ENCODE measurements at places on chromosomes 13 and 19. TPM values are rescaled to one million over a fixed set of nuclear protein-coding genes. Genes with fewer than 3 reads are reported as not detected.

DNA sequence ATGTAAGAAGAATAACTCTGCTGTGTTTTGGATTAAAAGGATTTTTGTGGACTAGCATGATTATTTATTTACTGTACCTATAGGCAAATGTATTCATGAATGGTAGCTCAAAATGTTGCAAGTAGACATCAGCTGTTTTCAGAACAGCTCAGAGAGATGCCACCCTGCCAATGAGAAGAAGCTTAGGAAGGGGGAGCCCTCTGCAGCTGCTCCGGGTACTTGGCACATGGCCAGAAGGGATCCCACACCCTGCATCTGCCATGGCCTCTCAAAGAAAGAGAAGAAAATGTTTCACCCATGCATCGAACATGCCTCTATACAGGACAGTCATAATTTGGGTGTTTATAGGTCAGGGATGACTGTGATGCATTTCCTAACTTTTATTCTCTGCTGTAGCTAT is 30.5 kb upstream of the MBNL2 start:
- H3K36me3 ChIP-seq: no peaks in the 10 kb centered on the region
- DNase-seq: peak; percentile 16
- H3K4me3 ChIP-seq: no peak overlapping the region
- H3K4me1 ChIP-seq: peaks cover 5% of the 10 kb centered on the region

Gene FOXA3
- total RNA-seq: 0.29 TPM

Gene ZNF547
- total RNA-seq: 1.0 TPM

- H3K4me3 ChIP-seq: no peak overlapping the region
- H3K27ac ChIP-seq: no peak overlapping the region
- no peaks in the 10 kb centered on the region for H3K27me3 ChIP-seq
- H3K4me1 ChIP-seq: peaks cover 52% of the 10 kb centered on the region
These were observed 54.5 kb downstream of the USP12 start for GRCh38 chr13:27117158-27117557.

Gene ZNF285
- 0.22 TPM for total RNA-seq

GRCh38 chr13:26698392-26699196 is 62.0 kb downstream of the GPR12 start:
- H3K36me3 ChIP-seq: no peaks in the 10 kb centered on the region
- no peaks in the 10 kb centered on the region for H3K4me1 ChIP-seq
- DNase-seq: peak; percentile 87
- peaks cover 8% of the 10 kb centered on the region for H3K27me3 ChIP-seq
- H3K27ac ChIP-seq: no peak overlapping the region

DNA sequence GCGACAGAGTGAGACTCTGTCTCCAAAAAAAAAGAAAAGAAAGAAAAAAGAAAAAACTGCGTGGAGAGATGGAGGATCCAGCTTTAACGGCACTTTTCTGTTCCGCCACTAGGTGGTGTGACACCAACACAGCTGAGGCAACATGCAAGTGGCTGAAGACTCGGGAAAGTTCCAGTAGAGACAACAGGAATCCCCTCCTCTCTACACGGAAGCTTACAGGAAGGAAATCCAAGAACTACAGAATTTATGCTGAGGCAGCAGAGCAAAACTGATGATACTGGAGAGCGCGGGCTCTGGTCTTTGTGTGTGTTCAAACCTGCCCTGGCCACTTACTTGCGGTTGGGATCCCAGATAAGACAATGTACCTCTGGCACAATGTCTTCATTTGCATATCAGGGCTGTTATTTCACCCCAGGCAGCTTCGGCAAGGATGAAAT is 9.9 kb downstream of the RANBP3 start:
- peaks cover 5% of the 10 kb centered on the region for H3K36me3 ChIP-seq
- peaks cover 75% of the 10 kb centered on the region for H3K4me1 ChIP-seq
- DNase-seq: peak; percentile 76
- H3K4me3 ChIP-seq: peak overlapping the region; percentile 51
- H3K27me3 ChIP-seq: no peaks in the 10 kb centered on the region
- H3K27ac ChIP-seq: peak overlapping the region; percentile 82

- DNase-seq: no peak
- no peaks in the 10 kb centered on the region for H3K27me3 ChIP-seq
- no peak overlapping the region for H3K4me3 ChIP-seq
- H3K4me1 ChIP-seq: no peaks in the 10 kb centered on the region
These were observed 305.1 kb upstream of the SLC10A2 start for GRCh38 chr13:103371271-103371670.

DNA sequence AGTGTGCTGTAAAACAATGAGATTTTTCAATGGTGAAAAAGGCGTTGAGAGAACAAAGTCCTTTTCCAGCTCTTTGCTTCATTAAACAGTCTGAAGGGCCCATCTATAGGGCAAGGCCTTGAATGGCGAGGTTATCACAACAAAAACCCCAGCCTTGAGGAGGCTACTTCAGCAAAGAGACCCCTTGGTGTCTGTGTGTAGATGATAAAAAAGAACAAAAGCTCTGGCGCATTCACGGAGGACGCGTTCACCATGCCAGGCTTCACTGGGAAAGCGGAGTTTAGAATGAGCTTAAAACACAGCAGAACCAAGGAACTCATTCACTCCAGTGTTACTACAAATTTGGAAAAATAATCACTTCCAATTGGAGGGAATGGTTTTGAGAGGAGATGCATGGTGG is 530.0 kb upstream of the ARGLU1 start:
- H3K4me3 ChIP-seq: no peak overlapping the region
- no peaks in the 10 kb centered on the region for H3K4me1 ChIP-seq
- DNase-seq: no peak
- H3K27me3 ChIP-seq: no peaks in the 10 kb centered on the region

DNA sequence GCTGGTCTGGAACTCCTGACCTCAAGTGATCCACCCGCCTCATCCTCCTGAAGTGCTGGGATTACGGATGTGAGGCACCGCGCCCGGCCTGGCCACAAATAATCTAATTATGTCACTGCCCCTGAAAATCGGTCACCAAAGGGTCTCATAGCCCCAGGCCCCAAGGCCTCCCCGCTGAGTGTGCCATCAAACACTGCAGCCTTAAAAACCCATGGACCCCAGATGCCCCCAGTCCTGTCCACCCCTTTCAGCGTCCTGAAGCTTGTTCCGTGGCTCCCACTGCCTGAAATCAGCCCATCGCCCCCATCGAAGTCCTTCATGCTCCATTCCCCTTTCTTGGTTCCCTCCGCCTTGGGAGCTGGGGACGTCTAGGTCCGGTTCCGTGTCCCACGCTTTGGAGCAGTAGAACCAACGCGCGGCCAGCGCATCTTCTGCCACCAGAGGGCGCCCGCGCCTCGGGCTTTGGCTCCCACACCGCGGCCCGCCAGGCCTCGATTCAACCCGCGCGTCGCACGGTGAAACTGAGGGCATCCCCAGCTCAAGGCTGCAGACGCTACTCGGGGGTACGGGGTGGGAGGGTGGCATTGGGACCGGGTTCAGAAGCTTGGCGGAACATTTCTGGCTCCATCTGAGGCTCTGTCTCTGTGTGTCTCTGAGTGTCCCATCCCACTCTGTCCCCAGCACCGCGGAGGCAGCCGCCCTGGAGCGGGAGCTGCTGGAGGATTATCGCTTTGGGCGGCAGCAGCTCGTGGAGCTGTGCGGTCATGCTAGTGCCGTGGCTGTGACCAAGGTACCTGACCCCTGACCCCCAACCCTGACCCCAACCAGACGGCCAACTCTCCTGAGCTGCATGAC is 3.5 kb downstream of the YJEFN3 start:
- no peaks in the 10 kb centered on the region for H3K27me3 ChIP-seq
- H3K4me3 ChIP-seq: no peak overlapping the region
- peak; percentile 89 for DNase-seq
- peaks cover 11% of the 10 kb centered on the region for H3K4me1 ChIP-seq

DNA sequence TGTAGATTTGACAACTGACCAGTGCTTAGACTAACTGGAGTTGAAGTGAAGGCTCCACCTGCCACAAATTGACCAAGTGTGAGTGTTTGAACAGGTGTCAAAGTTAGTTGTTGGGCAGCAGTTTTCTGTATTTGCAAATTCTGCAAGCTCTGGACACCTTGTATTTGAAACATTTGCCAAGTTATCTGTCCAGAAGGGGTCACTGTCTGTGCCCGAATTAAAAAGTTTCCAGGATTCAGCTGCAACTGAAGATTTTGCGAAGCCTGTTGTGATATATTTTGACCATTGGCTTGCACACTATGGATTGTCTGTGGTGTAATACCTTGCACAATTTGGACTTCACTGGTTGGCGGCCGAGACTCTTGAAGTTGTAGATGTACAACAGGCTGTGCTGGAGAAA is 1690.7 kb downstream of the SLITRK5 start:
- no peaks in the 10 kb centered on the region for H3K36me3 ChIP-seq
- H3K4me1 ChIP-seq: no peaks in the 10 kb centered on the region
- H3K27me3 ChIP-seq: no peaks in the 10 kb centered on the region
- no peak for DNase-seq
- H3K4me3 ChIP-seq: no peak overlapping the region

- peak overlapping the region; percentile 90 for H3K27ac ChIP-seq
- DNase-seq: peak; percentile 53
- H3K4me1 ChIP-seq: peaks cover 20% of the 10 kb centered on the region
- H3K4me3 ChIP-seq: peak overlapping the region; percentile 74
These were observed 2.5 kb upstream of the S1PR4 start for GRCh38 chr19:3175781-3176714.

Gene XPO4
- total RNA-seq: 24.8 TPM

GRCh38 chr13:99743094-99743493 is 228.5 kb downstream of the ZIC5 start:
- DNase-seq: no peak
- H3K4me3 ChIP-seq: no peak overlapping the region
- H3K4me1 ChIP-seq: no peaks in the 10 kb centered on the region
- no peaks in the 10 kb centered on the region for H3K27me3 ChIP-seq
- H3K27ac ChIP-seq: no peak overlapping the region
- H3K36me3 ChIP-seq: peaks cover 3% of the 10 kb centered on the region

Gene ADAMTS10
- total RNA-seq: 3.4 TPM

Gene KLK14
- total RNA-seq: 0.61 TPM

DNA sequence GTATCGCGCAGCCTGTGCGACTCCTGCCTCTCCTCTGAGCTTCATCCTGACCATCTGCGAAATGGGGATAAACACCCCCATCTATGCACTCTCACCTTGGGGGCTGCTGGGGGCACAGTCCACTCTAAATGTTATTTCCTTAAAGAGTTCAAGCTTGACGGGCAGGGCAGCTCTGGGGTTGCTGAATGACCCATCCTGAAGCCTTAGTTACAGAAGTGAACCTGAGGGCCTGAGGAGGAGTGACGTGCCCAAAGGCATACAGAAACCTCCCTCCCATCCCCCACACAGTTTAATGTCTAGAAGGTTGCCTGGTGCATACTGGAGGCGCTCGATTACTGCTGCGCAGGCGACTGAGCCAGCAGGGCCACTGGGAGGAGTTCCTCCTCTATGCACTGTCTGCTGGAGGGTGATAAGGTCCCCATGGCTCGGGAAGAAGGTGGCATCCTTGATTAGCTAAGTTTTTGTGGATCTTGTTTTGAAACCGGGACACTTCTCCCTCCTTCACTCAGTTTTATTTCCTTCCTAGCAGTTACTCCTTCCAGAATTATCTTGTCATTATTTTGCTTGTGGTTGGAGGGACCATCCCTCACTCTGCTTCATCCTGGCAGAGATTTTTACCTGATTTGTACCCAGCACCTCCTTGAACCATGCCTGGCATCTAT is 572 bp upstream of the FKBP8 start:
- no peaks in the 10 kb centered on the region for H3K27me3 ChIP-seq
- peaks cover 23% of the 10 kb centered on the region for H3K4me1 ChIP-seq
- peak overlapping the region; percentile 89 for H3K4me3 ChIP-seq
- DNase-seq: peak; percentile 89
- H3K27ac ChIP-seq: peak overlapping the region; percentile 98
- peaks cover 10% of the 10 kb centered on the region for H3K36me3 ChIP-seq

DNA sequence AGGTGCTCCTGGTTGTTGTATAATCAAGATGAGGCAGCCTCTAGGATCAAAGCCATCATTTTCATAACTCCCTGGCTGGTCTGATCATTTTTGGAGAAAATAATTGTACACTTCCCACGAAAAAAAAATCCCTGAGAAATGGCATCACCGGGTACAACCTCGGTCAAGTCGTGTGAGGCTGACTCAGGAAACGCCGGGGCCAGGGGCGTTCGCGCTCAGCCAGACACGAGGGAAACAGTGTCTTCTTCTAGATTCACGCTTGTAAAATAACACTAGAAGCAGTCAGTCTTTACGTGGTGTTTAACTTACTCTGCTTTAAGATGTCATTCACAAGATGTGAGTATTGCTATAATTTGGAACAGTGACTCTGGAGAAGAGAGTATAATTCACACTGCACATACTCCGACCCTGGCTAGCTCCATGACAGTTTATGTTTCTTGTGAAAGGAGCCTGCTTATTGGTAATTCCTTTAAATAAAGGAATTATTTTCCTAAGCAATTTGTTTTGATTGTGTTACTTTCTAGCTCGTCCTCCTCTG is 109.0 kb upstream of the SOX1 start:
- no peaks in the 10 kb centered on the region for H3K27me3 ChIP-seq
- H3K4me1 ChIP-seq: no peaks in the 10 kb centered on the region
- H3K36me3 ChIP-seq: no peaks in the 10 kb centered on the region
- no peak overlapping the region for H3K27ac ChIP-seq
- no peak for DNase-seq

- peaks cover 9% of the 10 kb centered on the region for H3K4me1 ChIP-seq
- DNase-seq: no peak
- H3K36me3 ChIP-seq: no peaks in the 10 kb centered on the region
- peaks cover 53% of the 10 kb centered on the region for H3K27me3 ChIP-seq
These were observed 855 bp downstream of the UNC13A start for GRCh38 chr19:17687141-17687856.

All from activated CD4-positive, alpha-beta memory T cell treated with anti-CD3 and anti-CD28 coated beads for 36 hours (primary cell).